Cardiac ventricle fibroblast (primary cell): ENCODE measurements at places on chromosomes 12 and 14. TPM values are rescaled to one million over a fixed set of nuclear protein-coding genes. Genes with fewer than 3 reads are reported as not detected.

KLHDC1 gene
- total RNA-seq: 3.0 and 3.2 TPM in 2 replicates

KRT72 gene
- total RNA-seq: not detected in 2 replicates

SERPINA5 gene
- 0.19 and 0.44 TPM in 2 replicates for total RNA-seq

SDS gene
- total RNA-seq: not detected in 2 replicates

PRR4 gene
- not detected in 2 replicates for total RNA-seq

HAL gene
- total RNA-seq: 0.05 TPM in 1 of 2 replicates, not detected in the other

FZD10 gene
- 0.19 TPM in 1 of 2 replicates, not detected in the other for total RNA-seq

PZP gene
- not detected in 2 replicates for total RNA-seq

VWF gene
- total RNA-seq: 14.3 and 16.6 TPM in 2 replicates

KLRK1 gene
- total RNA-seq: not detected in 2 replicates

KRT77 gene
- not detected in 2 replicates for total RNA-seq
